ENCODE measurements at places on chromosomes 6 and 20.

- DNase-seq, result no peak
Observed at GRCh38 chr6:140744659-140745320, 1370.3 kb upstream of the CITED2 start.

DNA sequence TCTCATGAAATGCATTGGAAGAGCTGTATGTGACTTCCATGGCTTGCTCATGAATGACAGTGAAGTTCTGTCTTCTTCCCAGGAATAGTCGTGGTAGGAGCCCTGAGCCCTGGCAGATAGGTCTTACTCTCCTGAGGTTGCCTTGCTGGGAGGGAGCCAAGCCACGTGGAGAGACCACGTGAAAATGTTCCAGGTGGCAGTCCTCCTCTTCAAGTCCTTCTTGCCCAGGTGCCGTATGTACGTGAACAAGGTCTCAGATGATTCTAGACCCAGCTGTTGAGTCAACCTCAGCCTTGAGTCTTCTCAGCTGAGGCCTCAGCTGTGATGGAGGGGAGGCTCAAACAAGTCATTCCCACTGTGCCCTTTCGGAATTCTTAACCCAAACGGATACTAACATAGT, 192.4 kb upstream of the PRDM1 start:
- no peak for DNase-seq

GRCh38 chr6:170156448-170157375, 134.2 kb downstream of the DLL1 start:
- DNase-seq, result no peak

GRCh38 chr6:112821476-112821875, 474.3 kb downstream of the RFPL4B start:
- DNase-seq, result no peak

DNA sequence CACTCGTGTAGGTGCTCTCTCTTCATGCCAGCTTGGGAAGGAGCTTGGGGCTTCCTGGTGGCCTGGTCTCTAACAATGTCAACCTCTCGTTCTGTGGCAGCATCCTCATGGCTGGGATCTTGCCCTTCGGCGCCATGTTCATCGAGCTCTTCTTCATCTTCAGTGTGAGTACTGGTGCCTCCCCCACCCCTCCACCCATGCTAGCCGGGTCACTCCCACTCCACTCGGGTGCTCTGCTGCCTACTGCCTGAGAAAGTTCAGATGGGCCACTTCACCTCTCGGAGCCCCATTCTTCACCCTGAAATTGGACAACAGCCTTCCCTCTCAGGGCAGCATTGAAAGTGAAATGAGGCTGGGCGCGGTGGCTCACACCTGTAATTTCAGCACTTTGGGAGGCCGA, 48.8 kb downstream of the TM9SF4 start:
- DNase-seq, result peak; percentile 69
